GM12891 (cell line): ENCODE measurements at places on chromosomes 6 and 20.

- no peak for DNase-seq
These were observed 10.0 kb downstream of the JPH2 start for GRCh38 chr20:44176833-44177534.

DNA sequence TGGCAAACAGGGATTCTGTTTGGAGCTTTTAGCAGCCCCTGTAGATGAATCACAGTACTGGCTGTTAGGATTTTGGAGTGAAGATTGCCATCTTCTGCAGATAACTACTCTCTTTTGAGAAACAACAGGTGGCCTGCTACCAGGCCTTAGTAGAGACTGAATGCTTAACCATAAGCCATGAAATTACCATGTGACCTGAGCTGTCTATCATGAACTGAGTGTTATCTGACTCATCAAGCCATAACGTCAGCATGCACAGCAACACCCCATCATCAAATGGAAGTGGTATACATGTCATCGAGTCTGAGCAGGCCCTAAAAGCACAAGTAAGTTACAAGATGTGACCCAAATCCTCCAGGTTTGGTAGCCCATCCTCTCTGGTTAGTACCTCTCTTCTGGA lies 132.6 kb downstream of the GPR63 start:
- DNase-seq, result no peak

GRCh38 chr6:209432-210103 lies 82.7 kb upstream of the DUSP22 start:
- peak; percentile 68 for DNase-seq

GRCh38 chr6:89993411-89993810 lies 99.1 kb downstream of the GJA10 start:
- DNase-seq, result no peak

DNA sequence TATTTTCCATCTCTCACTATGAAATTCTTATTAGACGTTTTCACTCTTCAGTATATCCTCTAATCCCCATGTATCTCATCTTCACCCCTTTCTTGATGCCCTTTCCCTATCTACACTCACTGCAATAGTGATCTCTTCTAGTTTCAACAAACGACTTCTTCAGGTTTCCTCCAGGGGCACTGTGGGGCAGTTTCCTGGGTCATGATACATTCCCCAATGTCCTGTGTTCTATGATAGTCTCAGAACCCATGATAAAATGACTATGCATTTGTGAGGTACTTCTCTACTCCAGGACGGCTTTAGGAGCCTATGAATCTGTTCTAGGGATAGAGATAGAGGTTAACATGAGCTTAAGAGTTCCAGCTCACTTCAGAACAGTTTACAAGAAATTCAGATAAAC lies 183.3 kb downstream of the FOXC1 start:
- peak; percentile 20 for DNase-seq

DNA sequence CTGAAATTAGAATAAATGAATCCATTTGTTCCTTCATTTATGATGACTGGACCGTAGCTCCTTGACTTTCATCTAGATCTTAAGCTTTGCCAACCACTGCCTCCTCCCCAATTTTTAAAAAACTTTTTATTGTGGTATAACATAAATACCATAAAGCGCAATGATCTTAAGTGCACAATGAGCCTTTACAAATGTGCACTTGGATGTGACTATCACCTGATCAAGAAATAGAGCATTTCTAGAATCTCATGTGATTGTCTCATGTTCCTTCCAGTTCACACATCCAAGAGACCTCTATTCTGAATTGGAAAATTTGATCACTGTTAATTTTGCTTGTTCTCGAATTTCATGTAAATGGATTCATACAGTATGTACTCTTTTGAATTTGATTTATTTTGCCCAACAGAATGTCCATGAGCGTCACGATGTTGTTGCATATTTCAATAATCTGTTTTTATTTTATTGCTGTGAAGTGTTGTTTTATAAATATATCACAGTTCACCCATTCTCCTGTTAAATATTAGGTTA lies 442.2 kb downstream of the CDKAL1 start:
- DNase-seq, result no peak

- no peak for DNase-seq
These were observed 110.9 kb downstream of the CDC5L start for GRCh38 chr6:44498436-44498835.

GRCh38 chr6:45416700-45417099 lies 39.0 kb upstream of the SUPT3H start:
- DNase-seq, result no peak

- no peak for DNase-seq
These were observed 385.2 kb downstream of the KIF16B start for GRCh38 chr20:16187956-16188616.

DNA sequence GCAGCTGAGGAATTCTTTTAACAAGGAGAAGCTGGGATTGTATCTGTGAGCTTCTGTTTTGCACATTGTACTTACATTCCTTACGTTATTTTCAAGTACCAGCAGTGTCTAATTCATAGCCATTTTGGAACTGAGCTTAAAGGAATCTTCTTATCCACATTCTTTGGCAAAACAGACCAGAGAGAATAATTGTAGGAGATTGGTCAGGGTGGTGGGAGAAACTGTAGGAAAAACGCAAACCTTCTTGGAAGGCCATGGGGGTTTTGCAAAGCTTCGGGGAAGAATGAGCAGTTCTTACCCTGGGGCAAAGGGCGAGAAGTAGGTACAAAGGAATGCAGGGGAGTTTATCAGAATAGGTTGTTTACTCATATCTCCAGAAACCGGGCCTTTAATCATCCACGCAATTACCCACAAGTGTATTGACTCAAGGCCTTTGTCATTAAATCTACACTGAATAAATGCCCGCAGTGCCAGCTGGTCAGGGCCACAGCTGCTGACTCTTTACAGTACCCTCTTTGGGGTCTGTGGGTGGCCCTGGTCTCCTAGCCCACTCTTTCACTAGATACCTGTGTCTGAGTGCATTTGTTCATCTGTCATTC lies 39.6 kb upstream of the SPTLC3 start:
- DNase-seq, result no peak

- DNase-seq, result no peak
These were observed 395.8 kb upstream of the MARCKS start for GRCh38 chr6:113461153-113461932.

DNA sequence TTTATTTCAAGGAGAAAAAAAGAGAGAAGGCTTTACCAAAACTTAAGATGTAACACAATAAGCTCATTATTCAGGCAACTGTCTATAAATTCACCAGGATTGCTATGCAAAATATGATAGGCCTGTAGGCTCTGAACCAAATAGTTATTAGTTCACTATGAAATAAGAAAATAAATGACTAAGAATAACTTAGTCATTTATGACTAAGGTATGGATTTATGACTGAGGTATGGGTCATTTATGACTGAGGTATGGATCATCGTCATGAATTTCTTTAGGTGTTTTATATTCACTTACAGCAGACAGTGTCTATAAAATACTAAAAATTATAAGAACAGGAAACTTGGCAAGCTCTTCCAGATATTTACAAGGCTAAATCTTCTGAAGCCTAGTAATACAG lies 52.1 kb upstream of the SNX9 start:
- DNase-seq, result no peak

DNA sequence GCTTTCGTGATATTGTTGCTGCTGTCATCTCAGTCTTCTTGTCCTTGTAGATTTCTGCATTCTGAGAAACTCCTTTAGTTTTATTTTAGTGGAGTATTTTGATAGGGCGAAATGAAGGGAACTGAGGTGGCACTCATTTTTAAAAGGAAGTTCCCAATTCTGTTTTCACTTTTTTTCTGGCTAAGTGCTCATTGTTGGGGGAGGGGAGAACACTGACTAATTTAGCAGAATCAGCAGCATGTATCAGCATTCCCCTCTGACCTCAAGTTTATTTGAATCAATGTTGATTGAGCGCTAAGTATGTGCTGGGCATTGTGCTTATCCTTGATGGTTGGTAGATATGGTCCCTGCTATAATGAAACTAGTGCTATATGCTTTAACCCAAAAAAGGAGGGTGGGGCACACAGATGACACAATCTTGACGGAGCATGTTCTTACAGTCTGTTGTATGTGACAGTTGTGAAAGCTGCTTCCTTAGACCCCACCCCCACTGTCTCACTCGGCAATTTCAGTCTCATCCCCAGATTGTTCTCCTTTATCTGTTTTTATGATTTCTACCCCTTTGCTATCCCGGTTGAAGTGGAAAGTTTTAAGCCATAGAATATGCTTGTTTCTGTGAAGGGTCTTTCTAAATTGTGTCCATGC lies 262.4 kb downstream of the SOX4 start:
- DNase-seq, result no peak

- no peak for DNase-seq
These were observed 51.5 kb downstream of the RPS12 start for GRCh38 chr6:132865829-132866228.

DNA sequence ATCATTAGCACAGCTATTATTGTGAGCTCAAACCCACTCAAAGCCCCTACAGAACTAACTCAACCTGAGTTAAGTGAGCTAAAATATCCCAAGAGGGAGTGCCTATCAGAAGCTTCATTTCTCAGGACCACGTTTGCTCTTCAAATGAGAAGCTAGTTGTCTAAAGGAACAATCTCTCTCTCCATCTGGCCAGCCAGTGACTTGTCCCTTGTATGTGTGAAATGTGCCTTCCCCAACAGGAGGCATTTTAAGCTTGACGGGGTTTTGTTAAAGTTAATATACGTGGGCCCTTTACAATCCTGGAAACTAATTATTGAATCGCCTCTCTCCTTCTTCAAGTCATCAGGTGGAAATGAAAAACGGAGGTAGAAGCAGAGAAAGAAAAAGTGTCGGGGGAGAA lies 62.0 kb downstream of the TRERF1 start:
- no peak for DNase-seq

- no peak for DNase-seq
These were observed 141.6 kb upstream of the KCNK16 start for GRCh38 chr6:39464067-39464466.

GRCh38 chr20:43979576-43980105 lies 65.0 kb downstream of the TOX2 start:
- no peak for DNase-seq

- no peak for DNase-seq
These were observed 184.3 kb upstream of the OLIG3 start for GRCh38 chr6:137678451-137678850.

GRCh38 chr20:3449319-3449718 lies 21.5 kb upstream of the ATRN start:
- no peak for DNase-seq

- DNase-seq, result no peak
These were observed 154.5 kb downstream of the LPA start for GRCh38 chr6:160509610-160510009.

DNA sequence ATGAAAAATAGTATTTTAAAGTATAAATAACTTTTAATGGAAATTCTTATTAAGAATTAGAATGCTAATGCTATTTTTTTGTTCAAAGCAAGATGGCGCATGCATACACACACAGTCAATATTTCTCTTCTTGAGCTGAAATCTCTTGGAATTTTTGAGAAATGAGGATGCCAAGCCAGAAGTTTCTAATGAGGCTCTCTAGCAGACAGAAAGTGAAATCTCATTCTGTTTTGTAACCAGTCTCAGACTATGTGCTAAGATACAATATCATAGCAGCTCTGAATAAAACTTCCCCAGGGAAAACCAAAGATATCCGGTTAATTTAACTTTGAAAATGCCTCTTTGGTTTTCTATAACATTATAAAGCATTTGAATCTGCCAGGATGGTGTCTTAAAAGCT lies 97.2 kb upstream of the HDAC2 start:
- DNase-seq, result no peak

GRCh38 chr20:33465481-33466302 lies 22.1 kb upstream of the SNTA1 start:
- no peak for DNase-seq

DNA sequence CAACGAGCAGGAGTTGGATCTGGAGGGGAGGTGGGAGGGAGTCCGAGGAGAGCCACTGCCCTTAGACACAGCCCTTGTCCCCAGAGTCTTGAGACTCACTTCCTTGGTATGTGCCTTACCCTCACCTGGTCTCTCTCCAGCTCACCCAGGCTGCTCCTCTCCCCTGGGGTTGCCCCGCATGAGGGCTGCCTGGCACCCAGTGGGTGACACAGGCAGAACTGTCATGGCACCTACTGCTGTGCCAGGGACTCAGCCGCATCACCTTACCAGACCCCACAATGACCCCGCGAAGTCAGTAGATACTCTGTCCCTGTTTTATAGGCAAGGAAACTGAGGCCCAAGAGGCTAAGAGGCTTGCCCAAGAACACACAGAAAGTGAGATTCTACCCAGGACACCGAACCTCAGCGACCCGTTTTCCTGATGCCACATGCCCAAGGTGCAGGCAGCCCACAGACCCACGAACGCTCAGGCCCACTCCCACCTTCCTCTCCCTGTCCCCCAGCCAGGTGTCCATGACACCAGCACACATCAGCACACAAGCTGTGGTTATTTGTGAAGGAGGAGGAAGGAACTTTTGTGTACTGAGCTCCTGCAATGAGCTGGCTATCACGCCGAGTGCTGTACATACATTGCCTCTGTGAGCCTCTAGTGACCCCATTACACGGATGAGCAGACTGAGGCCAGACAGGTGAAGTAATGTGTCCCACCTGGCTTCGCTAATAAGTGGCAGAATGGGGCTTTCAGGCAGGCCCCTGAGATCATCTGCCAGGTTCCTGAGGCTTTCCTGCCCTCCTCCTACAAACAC lies 168.1 kb downstream of the GRM4 start:
- no peak for DNase-seq

DNA sequence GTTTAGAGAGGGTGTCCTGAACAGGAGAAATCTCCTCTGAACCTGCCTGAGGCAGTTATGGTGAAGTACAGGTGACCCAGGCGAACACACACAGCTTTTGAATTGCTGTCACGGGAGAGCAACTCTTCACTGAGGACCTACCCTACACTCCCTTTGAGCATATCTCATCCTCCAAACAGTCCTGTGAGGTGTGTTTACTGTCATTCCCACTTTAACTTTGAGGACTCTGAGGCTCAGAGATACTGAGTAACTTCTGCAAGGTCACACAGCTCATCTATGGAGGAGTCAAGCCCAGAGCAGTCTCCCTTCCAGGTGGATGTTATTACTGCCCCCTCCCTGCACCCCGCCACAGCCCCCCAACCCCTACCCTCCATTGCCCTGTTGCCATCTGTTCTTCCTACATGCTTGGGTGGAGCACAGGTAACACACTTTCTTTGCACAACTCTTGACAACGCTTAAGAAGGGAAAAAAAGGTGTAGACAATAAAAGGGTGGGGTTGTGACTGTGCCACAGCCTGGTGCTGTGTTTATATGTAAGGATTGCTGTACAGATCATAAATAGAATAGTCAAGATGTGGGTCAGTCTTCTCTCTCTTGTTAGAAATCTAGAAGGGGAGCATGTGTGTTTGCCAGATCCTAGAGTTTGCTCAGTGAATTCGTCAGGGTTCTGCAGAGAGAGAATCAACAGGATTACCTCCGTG lies 4.3 kb upstream of the TRAF3IP2 start:
- no peak for DNase-seq
